ENCODE measurements at places on chromosomes 1 and 21.

GRCh38 chr1:27057389-27057788 is 44.7 kb upstream of the TENT5B start:
- no peak for DNase-seq

DNA sequence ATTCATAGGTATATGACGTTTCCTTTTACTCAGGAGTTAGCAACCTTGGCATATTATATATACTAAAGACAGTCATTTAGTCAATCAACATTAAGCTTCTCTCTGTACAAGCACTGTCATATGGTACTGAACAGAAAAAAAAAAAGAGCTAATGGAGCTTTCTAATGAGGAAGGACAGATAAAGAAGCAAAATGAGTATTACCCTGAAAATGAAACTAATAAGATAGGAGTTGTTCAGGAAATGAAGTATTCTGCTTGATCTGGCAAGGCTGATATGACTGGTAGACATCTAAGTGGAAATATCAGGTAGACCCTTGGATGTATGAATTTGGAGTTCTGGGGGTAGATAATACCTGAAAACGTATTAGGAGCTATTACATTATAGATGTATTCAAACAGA is 4.3 kb upstream of the IKBKE start:
- no peak for DNase-seq

DNA sequence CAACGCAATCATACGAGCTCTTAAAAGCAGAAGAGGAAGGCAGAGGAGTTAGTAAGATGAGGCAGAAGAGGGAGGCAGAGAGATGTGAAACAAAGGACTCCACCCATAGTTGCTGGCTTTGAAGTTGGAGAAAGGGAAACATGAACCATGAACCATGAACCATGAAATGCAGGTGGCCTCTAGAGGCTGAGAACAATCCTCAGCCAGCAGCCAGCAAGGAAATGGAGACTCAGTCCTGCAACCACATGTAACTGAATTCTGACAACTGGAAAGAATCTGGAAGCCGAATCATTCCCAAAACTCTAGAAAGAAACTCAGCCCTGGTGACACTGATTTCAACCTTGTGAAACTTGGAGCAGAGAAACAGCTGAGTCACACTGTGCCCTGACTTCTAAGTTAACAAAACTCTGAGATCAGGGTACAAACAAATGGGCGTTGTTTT is 10.1 kb downstream of the DIPK1A start:
- DNase-seq = no peak

- no peak for DNase-seq
Observed at GRCh38 chr1:198424441-198424840, 116.0 kb downstream of the ATP6V1G3 start.

GRCh38 chr1:173009597-173009996 is 41.1 kb downstream of the TNFSF18 start:
- DNase-seq = no peak

DNA sequence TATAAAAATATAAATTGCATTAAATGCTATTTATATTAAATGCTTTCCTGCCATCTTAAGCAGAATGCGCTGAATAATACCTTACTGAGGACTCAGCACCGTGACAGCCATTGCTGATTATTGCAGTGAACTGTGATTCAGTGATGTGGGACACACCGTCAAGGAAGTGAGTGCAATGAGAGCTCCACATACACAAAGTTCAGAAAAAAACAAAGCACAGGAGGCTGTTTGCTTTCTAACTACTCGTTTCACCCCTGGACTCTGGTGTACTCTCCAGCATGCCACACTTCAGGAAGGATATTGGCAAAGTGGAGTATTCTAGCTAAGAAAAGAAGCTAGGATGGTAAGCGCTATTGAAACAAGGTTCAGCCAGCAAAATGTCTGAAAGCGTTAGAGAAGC is 57.4 kb upstream of the CXADR start:
- DNase-seq = no peak

GRCh38 chr1:192274588-192274987 is 42.2 kb upstream of the RGS21 start:
- DNase-seq = no peak

DNA sequence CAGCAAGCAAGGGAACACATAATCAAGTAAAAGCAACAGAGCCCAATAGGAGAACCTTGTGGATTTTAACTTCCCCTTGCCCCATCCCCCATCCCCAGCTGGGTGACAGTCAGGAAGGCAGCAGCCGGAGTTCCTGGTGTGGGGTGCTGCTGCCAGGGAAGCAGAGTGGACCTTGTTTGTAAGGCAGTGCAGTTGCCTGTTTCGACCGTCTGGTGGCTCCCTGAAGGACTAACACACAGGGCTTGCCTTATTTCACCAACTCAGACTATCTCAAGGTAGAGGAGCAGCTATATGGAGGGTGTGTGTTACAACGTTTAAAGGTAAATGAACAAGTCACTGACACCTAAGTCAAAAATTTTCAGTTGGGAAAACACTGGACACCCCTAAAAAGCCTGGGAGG is 6.6 kb downstream of the KRTAP10-8 start:
- peak; percentile 37 for DNase-seq

DNA sequence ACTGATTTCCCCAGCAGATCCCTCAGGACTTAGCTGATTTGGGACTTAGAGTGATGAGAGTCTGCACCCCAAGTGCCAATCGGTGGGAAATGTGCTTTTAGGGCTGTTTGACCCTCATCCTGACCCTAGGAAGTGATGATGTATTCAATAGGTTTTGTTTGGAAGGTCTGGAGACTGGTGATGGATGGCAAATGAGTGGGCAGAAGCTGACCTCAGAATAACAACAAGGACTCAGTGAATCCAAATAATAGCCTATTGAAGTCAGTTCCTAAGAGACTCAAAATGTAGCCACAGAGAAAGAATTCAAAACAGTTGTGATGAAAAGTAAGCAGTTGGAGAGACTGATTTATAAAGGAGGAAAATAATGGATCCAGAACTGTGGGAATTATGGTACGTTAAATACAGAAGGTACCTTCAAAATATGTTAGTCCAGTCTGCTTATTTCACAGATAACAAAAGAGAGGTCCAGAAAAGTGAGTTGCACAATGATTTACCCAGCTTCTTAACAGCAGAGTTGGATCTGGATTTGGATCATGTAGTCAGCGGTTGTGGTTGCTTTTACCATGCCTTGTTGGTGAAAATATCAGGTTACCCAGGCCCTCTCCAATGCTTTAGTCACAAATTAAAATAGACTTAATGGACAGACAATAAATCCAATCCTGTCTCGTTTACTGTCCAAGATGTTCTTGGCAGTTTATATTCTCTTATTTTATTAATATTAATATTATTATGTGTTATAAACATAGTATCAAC is 123.0 kb upstream of the PTBP2 start:
- no peak for DNase-seq

DNA sequence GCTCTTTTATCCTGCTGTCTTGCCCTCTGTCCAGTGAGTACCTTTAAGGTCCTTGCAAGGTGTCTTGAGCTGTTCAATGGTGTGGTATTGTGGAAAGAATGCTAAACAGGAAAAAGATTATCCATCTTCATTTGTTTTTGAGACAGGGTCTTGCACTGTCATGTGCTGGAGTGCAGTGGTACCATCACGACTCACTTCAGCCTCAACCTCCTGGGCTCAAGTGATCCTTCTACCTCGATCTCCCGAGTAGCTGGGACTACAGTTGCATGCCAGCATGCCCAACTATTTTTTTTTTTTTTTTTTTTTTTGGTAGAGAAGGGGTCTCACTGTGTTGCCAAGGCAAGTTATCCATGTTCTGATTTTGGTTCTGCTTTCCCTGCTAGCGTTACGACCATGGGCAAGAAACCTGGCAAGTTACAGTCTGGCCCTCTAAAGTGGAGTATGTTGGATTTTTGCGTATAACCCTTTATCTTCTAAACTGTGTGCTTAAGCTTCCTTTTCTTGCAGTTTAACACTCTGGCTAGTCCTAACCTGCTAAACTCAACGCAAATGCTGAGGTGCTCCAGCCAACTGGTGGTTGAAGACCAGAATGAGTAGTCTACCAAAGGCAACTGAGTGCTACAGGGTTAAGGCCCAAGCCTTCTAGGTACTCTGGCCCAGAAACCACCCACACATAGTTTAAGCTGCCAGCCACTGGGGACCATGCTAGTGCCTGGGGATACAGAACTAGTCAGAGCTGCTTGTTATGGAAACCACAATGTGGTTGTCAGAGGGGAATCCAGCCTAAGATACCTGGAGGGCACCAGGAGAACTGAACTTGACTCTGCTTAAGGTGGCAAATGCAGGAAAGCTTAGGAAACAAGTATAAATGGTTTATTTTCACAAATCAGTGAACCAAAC is 7.9 kb downstream of the RPL11 start:
- DNase-seq = no peak

Data from HuH-7 (cell line).